NT2/D1 (cell line): ENCODE measurements at places on chromosomes 13 and 19.

DNA sequence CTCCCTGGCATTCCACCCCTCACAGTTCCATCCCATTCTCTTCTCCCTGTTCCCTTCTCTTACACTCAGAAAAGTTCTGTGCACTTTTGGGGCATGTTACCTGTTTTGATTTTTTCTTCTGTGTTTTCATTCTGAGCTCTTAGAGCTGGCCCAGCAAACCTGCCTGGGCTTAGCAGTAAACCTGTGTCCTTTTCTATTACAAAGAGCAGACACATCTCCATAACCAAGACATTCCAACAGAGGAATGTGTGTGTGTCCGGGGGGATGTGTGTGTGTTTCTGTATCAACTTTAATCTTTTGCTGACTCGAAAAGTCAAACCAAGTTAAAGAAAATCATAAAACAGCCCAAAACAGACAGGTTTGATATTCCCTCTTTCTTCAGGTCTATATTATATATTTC is 49.1 kb upstream of the SOX21 start:
- DNase-seq: peak; percentile 57

DNA sequence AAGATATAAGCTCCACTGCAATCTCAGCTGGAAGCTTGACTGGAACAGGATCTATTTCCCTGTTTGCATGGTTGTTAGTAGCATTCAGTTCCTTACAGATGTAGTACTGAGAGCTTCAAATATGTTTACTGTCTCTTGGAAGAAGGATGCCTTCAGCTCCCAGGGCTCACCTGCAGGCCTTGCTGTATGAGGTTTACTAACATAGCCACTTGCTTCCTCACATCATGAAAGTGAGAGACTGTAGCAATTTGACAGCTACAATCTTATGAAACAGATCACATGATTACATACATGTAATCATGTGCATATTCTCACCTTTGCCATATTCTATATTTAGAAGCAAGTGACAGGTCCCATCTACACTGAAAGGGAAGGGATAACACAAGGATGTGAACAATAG is 458.1 kb upstream of the PCDH20 start:
- DNase-seq: no peak

DNA sequence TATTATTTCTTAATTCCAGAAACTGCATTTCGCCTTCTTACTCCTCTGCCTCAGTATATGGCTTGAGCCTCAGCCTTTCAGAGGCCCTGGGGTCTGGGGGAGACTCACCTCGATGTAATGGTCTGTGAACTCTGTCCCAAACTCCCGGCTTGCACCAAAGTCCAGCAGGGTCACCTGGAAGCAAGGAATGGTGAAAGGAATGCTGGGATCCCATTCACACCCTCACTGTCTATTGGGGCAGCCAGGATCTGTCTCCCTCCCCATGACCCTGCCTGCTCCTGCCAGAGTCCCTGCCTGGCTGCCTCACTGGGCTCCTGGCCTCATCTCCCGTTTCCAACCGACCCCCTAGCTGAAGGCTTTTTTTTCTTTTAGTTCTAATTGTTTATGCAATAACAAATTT is 5.4 kb upstream of the NUMBL start:
- no peak for DNase-seq

DNA sequence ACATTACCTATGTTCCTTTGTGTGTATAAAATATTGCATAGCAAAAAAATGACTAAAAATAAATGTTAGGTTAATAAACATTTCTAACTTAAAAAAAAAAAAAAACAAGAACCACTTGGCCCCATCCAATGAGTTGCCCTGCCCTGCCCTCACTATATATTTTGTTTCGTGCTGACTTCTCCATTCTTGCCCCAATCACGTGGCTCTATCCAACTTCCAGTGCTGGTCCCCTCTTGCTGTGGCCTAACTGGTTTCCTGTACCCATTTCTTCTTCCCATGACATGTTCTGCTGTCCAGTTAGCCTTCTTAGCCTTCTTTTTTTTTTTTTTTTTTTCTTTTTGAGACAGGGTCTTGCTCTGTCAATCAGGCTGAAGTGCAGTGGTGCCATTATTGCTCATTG is 151.6 kb downstream of the FOXO1 start:
- no peak for DNase-seq

DNA sequence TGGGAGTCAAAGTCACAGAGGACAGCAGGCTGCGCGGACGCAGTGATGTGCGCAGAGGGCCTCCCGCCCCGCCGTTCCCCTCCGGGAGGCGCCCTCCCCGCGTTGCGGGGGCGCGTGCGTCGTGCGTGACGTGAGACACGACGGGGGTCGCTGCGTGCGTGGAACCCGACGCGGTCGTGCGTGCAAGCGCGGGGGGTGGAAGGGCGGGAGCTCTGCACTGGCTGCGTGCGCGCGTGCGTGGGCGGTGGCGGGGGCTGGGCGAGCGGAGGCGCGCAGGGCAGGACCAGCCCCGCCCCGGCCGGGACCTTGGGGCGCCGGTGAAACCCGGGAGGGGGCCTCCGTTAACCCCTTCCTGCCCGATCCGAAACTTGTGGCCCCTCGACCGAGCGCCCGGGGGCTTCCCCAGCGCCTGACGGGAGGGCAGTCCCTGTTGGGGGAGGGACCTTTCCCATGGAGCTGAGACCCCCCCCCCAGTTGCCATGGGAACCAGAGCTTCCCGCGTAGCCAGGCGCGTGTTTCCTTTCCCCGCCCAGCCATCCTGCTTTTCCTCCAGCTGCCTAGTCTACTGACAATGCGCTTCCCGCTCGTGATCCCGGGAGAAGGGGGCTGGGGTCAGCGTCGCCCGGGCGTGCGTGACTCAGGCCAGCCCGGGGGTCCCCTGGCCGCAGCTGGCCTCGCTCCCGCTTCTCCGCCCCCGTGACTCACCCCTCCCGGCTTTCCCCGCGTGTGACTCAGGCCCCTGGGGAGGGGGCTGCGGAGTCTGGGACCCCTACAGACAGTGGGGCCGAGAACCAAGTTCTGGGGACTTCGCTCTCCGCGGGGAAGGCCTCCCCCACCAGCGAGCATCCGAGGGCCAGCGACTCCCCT is 7.3 kb upstream of the HOOK2 start:
- no peak for DNase-seq

DNA sequence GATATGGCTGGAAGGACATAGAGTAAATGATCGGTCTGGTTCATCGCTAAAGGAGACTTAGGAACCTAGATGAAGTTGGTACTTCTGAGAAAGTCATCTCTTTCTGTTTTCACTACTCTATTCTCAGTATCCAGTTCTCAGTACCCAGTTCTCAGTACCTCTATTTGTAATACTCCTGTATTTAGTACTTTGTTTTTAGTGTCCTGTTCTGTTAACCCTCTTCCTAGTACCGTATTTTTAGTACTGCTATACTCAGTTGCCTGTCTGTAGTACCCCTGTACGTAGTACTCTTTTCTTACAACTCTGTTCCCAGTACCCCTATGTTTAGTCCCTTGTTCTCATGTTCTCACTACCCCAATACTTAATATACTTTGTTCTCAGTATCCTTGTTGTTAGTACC is 1.2 kb downstream of the RFXAP start:
- DNase-seq: no peak

DNA sequence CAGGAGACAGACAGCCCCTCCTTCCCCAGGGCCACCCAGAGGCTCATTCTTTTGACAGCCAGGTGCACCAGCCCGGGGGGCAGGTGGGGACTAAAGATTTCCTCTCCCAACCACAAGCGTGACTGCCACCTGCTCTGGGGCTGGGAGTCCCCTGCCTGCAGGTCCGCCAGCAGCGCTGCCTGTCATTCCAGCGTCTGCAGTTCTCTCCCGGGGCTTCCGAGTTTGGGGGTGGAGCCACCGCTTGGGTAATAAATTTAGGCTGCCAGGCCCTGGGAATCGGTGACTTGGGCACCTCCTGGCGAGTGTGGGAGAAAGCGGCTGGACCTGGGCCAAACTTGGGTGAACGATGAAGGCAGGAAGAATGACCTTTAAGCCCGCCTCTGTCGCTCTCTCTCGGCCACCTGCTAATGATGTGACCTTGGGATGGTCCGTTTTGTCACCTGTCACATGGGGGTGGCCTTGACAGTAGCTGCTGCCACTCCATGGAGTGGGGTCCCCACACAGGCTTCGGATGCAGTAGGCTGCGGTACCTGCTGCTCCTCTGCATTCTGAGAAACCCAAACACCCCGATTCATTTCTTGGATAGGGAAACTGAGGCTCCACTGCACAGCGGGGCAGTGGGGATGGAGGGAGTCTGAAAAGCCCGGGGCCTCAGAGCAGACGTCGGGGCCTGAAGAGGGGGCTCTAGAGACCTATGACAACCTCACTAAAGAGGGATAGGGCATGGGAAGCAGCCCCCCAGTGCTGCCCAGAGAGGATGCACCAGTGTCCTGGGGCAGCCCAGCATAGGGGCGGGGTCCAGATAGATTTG is 12.8 kb downstream of the FUT6 start:
- no peak for DNase-seq

DNA sequence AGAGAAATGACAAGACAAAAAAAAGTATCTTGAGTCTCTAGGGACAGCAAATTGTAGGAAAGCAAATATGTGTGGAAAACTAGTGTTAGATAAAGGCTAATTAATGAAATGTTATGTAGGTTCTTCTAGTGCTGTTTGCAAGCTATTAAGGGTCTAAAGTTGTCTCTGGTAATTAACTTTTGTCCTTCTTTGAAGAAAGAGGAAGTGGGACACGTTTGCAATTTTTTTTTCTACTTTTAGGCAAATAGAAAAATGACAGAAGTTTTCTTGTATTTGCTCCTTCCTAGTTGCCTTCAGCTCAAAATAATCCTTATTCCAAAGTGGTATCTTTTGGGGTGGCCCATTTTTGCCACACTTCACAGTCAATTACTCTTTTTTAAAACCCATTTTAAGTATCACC is 1877.7 kb upstream of the PRR20A start:
- no peak for DNase-seq

- no peak for DNase-seq
Observed at GRCh38 chr13:112652512-112653070, 37.2 kb upstream of the ATP11A start.

- DNase-seq: no peak
Observed at GRCh38 chr19:1259206-1259875, 9.8 kb upstream of the CIRBP start.

DNA sequence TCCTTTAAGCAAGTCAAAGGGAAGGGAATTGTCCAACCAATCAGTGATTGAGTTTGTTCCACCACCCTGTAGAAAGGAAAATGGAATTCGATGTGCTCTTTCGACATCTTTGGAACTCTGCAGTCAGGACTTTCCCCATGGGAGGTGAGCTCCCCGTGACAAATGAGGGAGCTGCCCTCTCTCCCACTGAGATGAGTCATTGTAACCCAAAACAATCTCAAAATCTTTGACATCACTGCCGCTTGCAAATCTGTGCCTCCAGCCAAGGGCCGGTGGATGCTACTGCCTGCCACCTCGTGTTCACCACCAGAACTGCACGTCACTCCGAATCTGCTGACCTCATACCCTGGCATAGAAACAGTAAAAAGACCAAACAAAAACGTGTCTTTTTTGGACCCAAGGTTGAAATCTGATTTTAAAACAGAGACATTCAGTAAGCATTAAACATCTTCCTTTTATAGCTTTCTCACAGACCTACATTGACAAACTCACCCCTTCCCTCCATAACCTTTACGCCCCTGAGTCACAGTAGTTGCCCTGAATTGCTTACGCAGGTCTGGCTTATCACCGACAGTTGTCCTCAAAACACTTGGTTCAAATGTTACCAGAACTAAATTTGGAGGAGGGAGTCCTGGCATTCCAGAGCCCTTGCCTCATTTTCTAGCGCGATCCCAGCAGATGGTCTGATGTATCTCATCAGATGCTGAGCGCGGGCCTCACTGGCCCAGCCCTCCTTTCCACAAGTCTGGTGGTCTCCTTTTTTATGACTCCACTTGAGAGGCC is 105.2 kb downstream of the COL4A2 start:
- DNase-seq: peak; percentile 73

GRCh38 chr13:113422807-113423519 is 30.3 kb downstream of the ADPRHL1 start:
- no peak for DNase-seq

DNA sequence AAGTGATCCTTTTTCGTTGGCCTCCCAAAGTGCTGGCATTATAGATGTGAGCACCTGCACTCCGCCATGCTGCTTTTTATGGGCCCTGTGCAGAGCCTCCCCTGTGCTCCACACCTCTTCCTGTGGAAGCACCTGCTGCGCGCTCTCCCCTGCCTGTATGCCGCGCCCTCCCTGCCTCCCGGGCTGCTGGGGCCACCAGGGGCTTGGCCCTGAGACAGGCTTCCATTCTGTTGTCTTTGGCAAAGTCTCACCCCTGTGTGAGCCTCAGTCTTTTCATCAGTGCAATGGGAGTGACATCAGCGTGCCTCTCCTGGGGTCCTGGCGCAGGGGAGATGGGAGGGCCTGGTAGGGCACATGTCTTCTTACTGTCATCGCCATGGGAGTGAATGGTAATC is 1.3 kb downstream of the FAM174C start:
- DNase-seq: no peak

GRCh38 chr13:114310956-114311355 is 3.3 kb upstream of the CHAMP1 start:
- DNase-seq: no peak

- DNase-seq: no peak
Observed at GRCh38 chr13:24165746-24166145, 5.2 kb downstream of the SPATA13 start.

GRCh38 chr19:9862938-9863337 is 27.8 kb downstream of the PIN1 start:
- DNase-seq: no peak

DNA sequence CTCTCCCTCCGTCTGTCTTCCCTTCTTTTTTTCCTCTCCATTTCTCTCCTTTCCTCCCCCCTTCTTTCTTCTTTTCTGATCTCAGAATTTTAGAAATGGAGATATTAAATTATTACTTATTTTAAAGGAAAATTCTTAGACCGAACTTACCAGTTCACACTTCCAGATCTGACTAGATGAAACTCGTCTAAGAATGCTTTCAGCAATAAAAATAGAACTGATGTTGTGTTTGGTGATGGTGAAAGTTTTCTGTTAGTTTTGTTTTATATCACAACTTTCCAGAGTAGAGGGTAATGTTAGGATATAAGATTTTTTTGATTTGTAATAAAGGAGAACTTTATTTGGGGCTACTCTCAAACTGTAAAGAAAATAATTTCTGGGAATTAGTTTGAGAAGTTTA is 29.9 kb downstream of the UCHL3 start:
- no peak for DNase-seq

DNA sequence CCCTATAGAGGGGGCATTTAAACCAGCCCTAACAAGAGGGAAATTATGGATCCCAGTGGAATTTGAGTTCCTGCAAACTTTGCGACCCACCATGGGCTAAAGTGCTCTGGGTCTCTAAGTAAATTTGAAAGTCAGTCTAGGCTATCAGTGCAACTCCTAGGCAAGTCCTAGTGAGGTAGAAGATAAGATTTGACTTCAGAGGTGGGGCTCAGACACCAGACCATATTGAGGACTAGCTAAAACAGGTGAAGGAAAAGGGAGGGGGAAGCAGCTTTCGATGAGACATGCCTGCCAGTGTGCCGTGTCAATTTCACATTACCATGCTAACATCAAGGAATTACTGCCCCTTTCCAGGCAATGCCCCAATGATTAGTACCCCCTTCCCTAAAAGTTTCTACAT is 38.4 kb downstream of the CD320 start:
- DNase-seq: no peak

DNA sequence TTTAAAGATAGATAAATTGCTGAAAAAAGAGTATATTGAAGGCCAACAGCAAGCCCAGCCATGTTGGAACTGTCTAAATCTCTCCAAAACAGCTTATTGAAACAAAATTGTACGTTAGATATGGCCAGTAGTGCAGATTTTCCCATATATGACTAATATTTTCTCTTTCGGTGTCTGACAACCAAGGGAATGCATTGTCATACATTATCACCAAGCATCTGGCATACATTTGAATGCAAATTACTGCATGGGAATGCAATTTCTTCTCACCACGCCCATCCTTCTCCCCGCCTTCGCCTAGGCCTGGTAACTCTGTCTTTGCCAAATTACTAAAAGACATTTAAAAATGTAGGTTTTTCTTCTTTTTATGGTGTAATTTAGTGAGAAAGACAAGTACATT is 32.5 kb upstream of the IRS2 start:
- DNase-seq: no peak
